ENCODE measurements at places on chromosomes 5 and 9.

DNA sequence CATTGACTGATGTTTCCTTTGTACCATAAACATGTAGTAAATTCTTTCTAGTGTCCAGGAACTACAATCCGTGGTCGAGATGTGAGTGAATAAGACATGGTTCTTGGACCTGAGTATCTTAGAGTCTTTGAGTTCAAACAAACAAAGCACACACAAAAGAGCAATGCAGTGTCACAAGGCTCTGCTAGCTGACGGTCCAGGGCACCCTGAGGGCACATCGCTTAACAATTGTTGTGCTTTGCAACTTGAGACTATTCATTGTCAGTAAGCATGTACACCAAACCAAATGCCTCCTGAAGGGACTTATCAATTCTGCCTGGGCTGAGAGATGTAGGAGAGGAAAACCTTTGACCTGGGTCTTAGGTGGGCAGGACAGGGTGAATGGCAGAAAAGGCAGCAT is 84.8 kb downstream of the CAMK4 start:
- no peak for DNase-seq

DNA sequence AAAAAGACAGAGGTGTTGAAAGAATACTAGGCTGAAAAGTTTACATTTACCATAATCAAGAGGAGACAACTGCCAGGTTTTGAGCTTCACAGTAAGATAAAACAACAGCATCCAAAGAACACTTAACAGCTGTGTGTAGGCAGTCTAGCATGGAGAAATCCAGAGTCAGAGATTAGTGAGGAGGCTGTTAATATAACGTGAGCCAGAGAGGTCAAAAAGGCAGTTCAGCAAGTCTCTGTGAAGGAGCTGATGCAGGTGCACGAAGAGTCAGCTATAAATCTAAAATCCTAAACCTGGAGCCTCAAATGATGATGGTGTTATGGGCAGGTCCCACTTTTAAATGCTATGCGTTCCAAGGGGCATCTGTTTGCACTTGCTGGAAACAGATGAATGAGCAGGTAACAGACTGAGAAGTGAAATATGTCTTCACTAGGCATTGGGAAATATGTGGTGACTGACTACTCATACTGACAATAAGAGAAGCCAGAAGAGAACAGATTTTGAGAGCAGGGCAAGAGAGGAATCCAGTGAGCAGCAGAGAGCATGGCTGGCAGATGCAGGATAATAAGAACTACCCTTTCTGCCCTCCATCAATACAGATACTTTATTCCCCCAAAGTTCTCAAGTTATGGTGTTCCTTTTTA is 8.7 kb downstream of the APTX start:
- DNase-seq: no peak

DNA sequence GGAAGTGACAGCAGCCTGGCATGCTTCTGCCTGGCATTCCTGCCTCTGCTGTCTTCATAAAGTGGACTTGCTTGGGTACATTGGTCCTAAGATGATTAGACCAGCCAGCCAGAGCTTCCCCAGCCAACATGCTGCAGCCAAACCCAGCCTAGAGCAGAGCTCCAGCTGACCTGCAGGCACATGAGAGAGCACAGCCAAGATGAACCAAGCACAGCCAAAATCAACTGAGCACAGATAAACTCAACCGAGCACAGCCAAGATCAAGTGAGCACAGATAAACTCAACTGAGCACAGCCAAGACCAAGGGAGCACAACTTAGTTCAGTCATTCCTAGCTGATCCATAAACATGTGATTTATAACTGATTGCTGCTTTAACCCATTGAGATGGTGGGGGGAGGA is 266.5 kb downstream of the MSX2 start:
- DNase-seq: no peak

DNA sequence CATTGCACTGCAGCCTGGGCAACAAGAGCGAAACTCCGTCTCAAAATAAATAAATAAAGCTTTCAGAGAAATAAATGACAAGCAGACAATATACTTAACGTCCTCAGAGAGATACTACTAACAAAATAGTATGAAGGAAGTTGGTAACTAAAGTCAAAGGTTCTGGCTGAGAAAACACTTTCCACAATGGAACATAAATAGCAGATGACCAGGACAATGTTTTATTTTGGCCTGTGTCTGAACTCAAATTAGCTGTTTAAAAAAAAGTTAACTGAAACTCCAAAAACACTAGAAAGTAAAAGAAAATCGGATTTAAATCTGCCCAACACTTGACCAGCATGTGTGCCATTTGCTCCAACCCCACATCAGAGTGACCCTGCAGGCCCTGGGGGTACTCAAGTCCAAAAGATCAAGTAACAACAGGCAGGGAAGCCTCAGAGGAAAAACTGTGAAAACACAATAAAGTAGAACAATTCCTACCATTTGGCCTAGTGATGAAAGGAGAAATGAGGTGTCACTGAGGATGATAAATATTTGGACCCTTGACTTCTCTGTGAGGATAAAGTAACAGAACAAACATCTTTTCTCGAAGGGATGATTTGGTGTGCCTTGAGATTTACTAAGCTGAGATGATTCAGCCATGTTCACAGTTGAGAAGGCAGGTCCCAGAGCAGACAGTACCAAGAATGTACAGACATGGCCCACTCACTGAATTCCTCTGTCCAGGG is 47.7 kb downstream of the LHFPL2 start:
- DNase-seq: no peak

GRCh38 chr5:125109293-125109692 is 362.9 kb upstream of the ZNF608 start:
- DNase-seq: no peak
